NCI-H1105 (cell line): ENCODE measurements at places on chromosomes 2 and 18.

DNA sequence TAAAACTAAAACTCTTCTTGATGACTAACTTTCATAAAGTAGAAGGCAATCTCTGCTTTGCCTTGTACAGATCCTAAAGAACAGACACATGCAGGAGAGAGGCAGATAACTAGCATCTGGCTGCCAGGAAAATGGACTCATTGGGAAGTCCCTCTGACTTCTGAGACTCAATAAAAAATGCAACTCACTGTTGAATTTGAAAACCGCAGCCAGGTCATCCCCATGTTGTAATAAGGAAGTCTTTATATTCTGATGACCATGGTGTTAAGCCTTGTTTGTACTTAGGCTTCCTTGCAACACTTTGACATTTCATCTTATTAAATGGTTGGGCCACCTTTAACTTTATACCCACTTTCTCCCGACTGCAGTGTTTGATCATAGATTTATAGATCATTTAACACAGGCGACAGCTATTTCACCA is 375.1 kb upstream of the KCNH7 start:
- no peak for DNase-seq

DNA sequence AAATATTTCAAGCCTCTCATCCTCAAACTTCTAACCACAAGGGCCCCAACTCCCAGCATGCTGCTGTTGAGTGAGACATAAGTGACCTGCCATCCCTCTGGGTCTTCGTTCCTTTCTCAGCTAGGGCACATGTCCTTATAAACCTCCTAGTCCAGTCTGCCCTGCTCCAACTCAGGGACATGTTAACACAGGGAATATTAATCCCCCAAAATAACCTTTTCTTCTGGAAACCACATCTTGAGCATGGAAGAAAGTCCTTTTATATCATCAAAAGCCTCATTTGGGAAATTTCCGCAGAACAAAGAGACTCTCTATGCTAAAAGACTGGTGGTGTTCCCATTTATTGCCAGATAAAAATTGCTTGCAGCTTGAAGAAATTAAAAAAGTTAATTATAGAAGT is 14.4 kb downstream of the TNP1 start:
- no peak for DNase-seq

DNA sequence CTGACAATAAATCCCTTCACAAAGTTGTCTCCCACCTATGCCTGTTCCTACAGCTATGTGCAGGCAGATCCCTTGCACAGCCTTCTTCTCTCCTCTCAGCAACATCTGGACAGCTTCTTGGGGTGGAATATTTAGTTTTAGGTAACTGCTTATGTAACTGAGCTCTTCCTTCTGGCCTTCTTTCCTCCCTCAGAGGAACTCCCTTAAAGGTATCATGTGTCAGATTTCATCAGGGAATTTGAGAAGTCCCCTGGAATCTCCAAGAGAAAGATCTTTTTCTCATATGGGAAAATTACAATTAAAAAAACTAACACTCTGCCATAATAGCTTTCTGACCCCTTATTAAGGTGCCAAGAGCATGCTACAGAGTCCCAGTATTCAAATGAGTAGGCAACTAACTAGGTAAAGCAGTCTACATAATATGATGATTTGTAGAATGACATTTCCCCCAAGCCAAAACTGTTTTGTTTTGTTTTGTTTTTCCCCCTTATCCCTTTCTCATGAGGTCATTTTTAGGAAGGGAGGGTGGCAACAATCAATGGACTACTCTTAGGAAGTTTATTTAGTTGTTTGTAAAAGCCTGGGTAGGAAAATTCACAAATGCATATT is 2.4 kb downstream of the TMEM200C start:
- no peak for DNase-seq

DNA sequence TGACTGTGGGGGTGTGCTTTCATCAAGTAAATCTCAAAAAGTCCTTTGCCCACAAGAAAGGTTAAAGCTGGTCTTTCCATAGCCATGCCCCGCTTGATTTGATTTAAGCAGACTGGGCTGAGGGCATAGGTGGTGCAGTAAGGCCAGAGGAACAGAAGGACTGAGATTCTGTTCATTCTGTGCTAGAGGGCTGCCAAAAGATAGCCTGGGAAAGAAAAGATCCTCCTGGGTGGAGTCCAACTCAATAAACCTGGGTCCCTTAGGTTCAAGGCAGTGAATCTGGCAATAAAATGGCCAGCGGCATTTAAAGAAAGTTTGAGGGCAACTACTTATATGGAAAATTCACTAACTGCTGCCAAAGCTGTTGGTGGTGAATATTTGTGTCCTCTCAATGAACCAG is 59.2 kb upstream of the MAP3K20 start:
- DNase-seq = no peak

DNA sequence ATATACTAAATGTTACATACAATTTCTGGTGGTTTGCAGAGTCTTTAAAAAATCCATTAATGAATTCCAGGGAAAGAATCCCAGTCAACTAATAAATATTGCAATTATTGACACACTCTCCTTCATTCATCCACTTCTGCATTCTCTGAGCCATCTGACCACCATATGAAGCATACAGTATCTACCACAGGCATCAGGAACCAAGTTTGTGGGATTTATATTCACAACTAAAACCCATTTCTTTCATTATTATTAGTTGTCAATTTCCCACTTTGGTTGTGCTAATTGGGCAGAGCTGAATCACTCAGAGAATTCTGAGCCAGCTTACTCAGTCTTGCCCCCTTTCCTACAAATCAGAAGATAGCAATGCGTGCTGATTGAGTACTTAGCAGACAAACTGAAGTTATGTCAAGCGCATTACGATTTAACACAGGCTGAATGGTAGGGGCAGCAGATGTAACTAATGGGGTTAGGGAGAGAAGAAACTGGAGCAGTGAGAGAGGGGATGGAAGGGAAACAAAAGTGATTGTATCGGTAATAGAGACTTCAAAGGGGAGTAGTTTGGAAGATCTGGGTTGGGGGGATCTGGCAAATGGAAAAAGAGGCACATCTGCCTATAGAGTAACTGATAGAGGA is 52.3 kb downstream of the ZEB2 start:
- no peak for DNase-seq

GRCh38 chr2:111182121-111182520 is 61.4 kb downstream of the BCL2L11 start:
- no peak for DNase-seq

- no peak for DNase-seq
These were observed 87.9 kb downstream of the BCL2L11 start for GRCh38 chr2:111208639-111209038.

DNA sequence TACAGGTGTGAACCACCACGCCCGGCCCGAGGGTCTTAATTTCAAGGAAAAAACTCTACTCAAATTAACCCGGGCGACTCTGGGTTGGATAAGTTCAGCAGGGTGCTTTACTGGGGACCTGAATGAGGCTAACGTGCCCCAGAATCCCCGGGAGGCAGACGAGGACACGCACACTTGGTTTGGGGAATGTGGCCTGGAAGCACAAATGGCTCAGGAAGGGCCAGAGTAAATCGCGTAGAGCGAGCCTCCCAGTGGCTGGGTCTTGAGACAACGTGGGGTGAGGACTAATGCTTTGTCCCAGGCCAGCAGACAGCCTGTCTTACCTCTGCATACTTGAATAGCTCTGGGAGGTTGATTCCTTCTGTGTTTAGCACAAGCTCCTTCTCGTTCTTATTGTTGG is 75.8 kb downstream of the POLR1A start:
- DNase-seq = no peak

GRCh38 chr2:12773586-12774394 is 57.1 kb downstream of the TRIB2 start:
- DNase-seq = no peak

DNA sequence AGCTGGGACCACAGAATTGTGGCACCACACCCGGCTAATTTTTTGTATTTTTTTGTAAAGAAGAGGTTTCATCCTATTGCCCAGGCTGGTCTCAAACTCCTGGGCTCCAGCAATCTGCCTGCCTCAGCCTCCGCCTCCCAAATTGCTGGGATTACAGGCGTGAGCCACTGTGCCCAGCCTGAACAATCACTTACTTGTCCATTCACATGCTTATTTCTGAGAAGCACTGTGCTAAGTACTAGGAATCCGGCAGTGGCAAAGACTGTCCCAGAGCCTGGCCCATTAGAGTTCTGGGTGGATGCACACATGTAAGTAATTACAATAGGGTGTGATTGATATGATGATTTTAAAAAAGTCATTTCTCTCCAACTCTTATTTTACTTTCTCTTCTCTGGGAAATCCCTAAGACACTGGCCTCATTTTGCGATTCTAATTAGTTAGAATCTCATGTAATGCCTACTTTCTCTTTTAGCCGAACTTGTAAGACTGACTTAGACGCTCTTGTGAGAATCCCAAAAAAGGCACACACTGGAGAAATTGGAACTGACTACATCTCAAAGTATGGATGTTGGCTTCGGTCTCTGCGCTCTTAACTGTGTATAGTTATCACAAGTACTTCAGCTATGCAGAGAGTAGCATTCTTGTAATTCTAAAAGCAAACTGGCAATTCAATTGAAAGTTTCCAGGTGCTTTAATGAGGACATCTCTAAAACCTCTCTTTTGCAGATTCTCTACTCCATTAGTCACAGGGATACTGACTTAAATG is 567.7 kb downstream of the DCC start:
- no peak for DNase-seq

- no peak for DNase-seq
These were observed 29.2 kb downstream of the UNC50 start for GRCh38 chr2:98637401-98638147.

GRCh38 chr18:22136395-22136794 is 33.0 kb upstream of the GATA6 start:
- no peak for DNase-seq

DNA sequence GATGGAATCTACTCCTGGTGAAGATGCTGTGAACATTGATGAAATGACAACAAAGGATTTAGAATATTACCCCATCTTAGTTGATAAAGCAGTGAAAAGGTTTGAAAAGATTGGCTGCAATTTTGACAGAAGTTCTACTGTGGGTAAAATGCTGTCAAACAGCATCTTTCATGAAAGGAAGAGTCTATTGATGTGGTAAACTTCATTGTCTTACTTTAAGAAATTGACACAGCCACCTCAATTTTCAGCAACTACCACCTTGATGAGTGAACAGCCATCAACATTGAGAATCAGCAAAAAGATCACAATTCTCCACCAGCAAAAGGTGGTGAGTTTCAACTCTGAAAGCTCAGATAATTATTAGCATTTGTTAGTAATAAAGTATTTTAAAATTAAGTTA is 310.3 kb upstream of the RBMS1 start:
- no peak for DNase-seq

GRCh38 chr2:164000176-164000575 is 264.4 kb upstream of the FIGN start:
- DNase-seq = no peak

- DNase-seq = no peak
These were observed 75.9 kb downstream of the RAD51AP2 start for GRCh38 chr2:17442334-17442733.

GRCh38 chr2:112646102-112646719 is 472 bp downstream of the SLC20A1 start:
- peak; percentile 52 for DNase-seq

DNA sequence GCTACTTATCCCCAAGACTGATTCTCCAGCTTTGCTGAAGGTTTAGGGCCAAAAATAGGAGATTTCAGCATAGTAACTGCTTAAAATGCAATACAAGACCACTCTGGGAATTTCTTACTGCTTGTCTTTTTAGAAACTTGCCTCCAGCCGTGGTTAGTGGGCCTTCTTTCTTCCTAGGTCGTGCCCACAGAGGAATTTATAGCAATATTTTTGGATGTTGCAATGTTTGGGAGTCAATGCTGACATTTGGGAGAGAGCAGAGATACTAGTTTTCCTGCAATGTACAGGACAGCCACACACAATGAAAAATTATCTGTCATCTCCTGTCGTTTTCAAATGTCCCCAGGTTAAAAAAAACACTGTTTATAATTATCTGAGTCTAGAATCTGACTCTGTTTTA is 25.6 kb upstream of the CERS6 start:
- no peak for DNase-seq

DNA sequence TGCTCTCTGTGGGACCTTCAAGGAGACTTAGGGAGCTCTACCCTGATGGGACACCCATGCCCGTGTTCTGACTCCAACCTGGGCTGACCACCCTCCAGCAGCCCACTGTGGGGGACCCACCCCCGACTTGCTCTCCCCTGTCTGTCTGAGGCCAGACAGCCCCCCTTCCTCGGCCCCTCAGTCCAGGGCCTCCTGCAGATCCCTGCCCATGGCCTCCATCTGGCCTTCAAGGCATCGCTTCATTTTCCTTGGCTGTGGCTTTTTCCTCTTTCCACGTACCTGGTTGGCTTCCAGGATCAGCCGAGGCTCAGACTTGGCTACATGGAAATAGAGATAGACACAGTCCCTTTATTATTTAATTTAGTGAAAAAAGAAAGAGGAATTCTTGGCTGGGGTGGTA is 290.0 kb downstream of the CYP26B1 start:
- no peak for DNase-seq

- no peak for DNase-seq
These were observed 29.2 kb downstream of the SLC66A2 start for GRCh38 chr18:79921984-79922965.

- DNase-seq = no peak
These were observed 27.1 kb downstream of the ZNF532 start for GRCh38 chr18:58891776-58892175.

DNA sequence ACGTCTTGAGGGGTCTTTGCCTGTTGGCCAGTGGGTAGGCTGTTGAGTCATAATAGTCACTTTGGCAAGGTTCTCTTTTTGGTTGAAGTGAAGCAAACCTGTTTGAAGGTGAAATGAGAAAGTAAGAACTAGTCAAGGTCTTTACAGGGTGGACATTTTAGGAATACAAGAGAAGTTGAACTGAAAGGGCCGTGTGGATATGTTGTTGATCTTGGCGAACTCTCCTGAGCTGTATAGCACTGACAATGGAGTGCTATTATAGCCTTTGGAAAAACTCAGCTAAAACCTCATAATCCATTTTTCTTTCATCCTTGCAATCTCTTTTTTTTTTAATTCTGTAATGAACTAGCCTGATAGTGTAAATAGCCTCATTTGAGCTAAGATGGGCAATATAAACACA is 248.1 kb downstream of the MEIS1 start:
- no peak for DNase-seq

DNA sequence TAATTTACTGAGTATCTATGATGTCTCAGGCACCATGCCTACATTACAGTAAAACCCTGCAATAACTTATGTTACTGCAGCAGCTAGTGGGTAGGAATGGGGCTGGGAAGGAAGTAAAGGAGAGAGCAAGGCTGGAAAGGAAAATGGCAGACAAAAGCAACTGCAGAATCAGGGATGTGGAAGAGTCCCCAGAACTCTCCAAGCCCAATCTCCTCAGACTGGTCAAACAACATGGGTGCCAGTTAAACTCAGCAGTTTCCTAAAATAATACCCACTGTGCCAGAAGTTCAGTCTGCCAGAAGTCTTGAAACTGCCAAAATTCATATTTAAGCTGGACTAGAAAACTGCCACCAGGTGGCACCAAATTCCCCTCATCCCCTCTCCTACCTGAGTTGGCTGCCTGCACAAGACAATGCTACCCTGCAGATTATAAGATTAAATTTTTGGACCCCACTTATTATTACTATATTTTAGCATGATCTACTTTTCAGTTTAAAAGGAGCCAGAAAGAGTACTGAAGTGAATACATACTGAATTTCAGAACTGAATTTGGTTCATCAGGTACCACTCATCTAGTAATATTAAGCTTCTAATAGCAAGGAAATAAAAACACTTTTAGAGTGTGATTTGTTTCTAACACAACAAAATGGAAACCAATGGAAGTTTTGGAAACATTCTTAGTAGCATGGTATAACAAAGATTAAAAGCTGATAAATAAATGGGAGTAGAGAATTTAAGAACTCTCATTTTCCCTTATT is 86.8 kb upstream of the DNER start:
- peak; percentile 11 for DNase-seq
